ENCODE measurements at places on chromosomes 6 and 20. TPM values are rescaled to one million over a fixed set of nuclear protein-coding genes. Genes with fewer than 3 reads are reported as not detected.

The EYA2 gene
- not detected for polyA plus RNA-seq

The ADGB gene
- polyA plus RNA-seq = not detected

The TCEA2 gene
- polyA plus RNA-seq = 13.1 TPM

The UNC5CL gene
- 0.50 TPM for polyA plus RNA-seq

The FOXS1 gene
- not detected for polyA plus RNA-seq

The EYS gene
- polyA plus RNA-seq = 0.34 TPM

DNA sequence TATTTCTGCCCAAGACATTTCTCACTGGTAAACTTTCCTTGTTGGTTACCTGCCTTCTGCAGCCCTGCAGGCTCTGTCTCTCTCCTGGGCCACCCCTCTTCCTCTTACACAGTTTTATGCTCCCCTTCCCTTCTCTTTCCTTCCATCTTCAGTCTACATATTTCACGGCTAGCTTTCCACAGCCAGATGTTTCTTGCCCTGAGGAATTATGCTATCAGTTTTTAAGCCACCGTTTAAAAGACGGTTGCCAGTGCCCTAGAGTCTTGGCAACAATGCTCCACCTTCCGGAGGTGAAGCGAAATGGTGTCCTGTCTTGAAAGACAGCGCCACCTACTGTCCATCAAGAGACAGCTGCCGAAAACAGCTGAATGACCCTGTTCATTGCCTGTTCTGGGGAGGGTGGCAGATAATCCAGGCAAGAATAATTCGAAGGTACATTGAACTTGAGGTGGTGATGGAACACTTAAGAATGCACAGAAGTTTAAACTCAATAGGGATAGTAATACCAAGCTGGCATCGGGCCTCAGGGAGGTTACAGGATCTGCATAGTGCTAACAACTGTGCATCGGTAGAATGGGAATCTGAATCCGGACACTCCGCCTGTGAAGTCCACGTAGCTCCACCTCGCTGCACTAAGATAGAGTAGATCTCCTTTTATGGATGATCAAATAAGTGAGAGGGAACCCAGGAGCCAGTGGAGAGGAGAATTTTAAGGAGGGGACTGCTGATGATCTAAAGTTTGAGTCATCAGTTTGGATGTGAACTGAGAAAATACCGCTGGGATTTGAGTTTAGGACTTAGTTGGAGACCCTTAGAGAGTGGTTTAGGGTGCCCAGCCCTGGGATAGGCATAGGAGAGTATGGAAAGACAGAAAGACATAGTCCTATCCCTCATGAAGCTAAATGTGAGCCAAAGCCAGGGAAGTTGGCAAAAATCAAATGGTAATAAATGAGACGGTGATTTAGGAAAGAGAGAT is 4.8 kb upstream of the TRIM40 start:
- DNase-seq = peak; percentile 57

DNA sequence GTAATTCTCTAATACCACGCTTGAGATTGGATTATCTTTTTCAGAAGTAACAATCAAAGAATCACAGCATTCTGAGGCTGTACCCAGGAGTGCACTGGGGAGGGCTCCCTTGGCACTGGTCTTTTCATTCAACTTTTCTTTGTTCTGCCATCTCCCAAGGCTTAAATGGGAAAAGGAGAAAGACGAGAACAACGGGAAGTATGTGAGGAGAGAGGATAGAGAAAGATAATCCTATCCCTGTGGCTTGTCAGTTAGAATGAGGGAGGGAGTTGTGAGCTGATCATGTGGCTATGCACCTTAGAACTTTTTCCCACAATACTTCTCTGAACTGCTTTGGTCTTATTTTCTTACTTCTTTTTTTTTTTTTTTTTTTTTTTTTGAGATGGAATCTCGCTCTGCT is 83.1 kb downstream of the CAP2 start:
- no peak for DNase-seq

DNA sequence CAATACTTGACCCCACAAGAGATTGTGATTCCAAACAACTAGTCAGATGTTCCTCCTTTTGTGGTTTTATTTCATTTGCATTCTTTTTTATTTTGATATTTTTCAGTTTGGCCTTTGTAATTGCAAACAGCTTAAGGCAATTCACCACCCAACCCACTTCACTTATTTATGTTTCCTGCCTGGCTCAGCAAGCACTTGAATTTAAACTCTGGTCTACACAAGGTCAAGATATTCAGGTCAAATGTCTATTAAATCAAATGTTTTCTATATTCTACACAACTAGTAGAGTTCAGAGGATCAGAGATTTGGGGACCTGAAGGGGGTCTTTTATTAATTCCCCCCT is 100.1 kb downstream of the SGK1 start:
- no peak for DNase-seq

DNA sequence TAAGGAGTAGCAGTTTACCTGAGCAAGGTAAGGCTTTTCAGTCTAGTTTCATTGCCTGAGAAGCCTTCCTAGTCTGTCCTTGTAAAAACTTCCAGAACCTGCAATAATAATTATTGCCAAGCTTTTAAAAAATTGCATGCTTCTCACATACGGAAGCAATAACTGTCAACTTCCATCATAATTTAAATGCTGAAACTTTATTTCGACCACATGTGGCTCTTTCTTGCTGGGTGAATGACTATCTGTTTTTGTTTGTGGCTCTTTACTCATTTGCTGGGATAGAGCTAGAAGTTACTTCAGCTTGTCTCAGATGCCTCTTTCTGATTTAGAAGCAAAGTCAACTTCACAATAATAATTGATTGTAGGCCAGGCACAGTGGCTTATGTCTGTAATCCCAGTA is 95.9 kb upstream of the COL21A1 start:
- no peak for DNase-seq

GRCh38 chr6:2230659-2231277 is 14.6 kb downstream of the GMDS start:
- no peak for DNase-seq

GRCh38 chr6:131419702-131420101 is 153.3 kb upstream of the ARG1 start:
- DNase-seq = no peak

DNA sequence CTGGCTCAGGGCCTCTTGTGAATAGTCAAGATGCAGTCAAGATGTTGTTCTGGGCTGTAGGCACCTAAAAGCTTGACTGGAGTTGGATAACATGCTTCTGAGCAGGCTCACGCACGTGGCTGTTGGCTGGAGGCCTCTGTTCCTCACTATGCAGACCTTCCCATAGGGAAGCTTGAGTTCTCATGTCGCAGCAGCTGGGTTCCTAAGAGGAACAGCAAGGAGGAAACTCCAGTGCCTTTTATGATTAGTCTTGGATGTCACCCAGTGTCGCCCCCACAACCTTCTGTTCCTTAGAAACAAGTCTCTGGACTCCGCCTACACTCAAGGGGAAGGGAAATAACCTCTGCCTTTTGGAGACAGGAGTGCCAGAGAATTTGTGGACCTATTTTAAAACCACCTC is 210.7 kb downstream of the BCAS1 start:
- no peak for DNase-seq

DNA sequence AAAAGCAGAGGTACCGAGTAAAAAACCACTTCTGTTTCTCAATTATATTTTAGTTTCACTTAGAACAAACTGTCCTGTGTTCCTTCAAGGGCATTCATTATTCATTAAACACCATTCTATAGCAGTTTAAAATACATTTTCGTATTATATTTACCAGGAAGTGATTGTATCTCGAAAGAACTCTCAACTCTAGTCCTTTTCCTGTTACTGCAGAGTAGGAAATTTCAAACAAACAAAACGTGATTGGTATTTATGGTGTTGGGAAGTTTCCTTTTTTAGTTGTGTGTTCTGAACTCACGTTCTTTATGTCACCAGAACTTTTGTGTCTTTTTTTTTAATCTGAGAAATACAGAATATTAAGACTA is 139.5 kb upstream of the BTBD3 start:
- no peak for DNase-seq

- DNase-seq = no peak
Measured at GRCh38 chr6:163461696-163462095, 47.2 kb downstream of the QKI start.

DNA sequence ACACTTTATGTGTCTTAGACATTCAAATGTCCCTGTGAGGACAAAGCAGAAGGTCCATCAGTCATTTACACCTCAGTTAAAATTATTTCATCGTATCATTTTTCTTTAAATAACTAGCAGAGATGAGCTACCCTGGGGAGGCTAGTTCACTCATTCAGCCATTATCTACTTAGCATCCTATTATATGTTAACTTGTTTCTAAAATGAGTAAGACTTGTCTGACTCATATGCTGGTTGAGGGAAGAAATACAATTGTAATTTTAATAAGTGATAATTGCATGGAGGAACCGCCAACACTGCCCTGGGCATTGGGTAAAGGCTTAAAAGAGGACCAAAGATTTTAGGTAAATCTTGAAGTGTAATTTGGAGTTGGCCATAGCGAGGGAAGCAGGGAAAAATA is 12.4 kb upstream of the PTPRK start:
- DNase-seq = no peak

DNA sequence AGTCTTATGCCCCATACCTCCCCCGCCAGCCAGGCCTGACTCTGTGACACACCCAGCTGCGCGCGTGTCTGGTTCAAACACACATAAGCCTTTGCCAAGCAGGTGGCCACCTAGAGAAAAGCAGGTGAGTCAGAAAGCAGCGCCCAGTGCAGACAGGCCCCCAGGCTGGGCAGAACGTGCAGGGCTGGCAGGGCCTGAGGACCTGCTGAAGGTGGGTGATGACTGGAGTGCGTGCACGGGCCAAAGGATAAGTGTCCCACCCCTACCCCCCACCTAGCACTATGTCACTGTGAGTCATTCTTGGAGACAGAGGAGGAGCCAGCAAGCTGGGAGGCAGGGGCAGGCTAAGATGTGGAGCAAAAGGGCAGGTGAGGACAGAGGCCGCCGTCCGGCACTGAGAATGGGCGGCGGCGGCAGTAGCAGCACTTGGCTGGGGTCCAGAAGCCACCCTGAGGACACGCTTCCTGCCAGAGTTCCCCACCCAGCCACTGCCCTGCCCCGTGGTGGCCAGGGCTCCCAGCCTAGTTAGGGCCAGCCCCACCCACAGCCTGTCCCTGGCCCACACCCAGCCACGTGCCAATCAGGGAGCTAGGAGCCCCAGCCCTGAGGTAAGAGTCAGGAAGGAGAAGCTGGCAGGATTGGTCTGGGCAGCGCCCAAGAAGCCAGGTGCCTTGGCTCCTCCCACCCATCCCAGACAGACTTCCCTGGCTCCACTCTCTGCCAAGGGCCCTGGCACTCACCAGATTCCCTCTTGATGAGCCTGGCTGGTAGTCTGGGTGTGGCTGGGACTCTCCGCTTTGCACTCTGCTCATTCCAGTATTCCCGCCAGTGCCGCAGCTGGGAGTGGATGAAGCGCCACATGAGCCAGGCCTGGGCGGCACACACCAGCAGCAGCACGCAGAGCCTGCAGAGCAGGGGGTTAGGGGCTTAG is 72.7 kb downstream of the TRAM2 start:
- peak; percentile 98 for DNase-seq

DNA sequence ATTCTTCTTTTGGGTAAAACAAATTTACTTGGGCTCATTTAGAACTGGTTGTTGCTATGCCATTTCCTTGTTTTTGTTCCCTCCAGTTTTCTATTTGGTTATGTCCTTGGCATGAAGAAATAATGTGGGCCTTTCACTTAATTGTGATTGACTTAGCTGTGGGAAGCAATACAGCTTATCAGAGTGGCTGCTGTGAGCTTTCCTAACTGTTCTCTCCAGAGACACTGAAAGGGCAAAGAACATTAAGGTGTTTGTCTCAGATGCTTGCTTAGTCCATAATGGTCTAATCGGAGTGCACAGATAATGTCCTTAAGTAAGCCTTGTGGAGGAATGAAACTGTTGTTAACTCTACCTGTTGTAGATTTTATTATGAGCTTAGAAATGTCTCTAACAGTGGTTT is 56.6 kb downstream of the SH3BGRL2 start:
- DNase-seq = no peak

GRCh38 chr6:10101551-10102252 is 313.2 kb downstream of the TFAP2A start:
- no peak for DNase-seq

- DNase-seq = no peak
Measured at GRCh38 chr6:21665110-21665391, 71.5 kb downstream of the SOX4 start.

DNA sequence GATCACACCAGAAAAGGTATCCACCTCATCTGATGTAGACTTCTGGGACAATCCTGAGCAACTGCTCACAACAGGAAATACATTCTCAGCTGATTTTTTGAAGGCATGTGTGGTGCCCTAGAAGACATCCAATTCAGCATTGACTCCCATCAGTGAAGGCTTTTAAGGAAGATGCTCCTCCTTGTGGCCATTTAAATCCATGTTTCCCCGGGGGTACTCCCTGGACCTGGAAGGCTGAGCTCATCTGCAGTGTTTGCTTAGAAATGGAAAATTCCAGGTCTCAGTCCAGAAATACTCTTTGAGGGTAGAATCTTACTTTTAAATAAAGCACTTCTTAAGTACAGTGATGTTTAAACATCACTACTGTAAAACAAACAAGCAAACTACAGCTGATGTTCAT is 195.5 kb upstream of the PDE10A start:
- no peak for DNase-seq

GRCh38 chr6:28944412-28944865 is 20.7 kb upstream of the TRIM27 start:
- DNase-seq = no peak

DNA sequence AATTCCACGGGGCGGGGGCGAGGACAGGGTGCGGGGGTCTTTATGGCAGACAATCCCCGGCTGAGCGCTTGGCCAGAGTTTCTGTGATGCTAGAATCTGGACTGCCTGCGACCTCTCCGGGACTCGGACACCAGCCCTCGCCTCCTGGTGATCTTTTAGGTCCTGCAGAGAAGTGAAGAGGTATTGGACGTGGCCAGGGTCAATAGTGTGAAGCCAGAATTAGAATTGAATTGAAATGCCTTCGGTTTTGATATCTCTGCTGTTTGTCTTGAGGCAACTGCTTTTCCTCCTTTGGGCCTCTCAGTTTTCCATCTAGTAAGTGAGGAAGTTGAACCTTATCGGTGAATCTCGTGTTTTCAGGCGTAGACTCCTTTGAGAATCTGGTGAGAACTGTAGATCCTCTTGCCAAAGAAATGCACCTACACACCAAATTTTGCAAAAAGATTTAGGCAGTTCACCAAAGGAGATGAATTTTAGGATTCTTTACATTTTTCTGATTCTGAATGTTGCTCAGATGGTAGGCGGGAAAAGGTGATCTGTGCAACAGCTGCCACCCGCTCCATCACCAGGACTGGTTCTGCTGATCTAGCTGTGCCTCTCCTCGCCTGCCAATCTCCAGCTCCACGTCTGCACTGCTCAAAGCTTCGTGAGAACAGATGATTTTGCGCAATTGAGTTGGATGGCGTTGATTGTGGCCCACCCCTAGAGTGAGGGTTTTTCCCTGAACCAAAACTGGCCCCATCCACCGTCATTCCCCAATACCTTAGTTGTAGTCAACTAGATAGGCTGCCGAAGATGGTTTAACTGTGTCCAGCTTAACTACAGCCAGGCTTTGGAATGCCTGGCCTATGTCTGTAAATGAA is 837 bp upstream of the OSER1 start:
- DNase-seq = no peak

- DNase-seq = no peak
Measured at GRCh38 chr20:46963758-46964617, 69.3 kb downstream of the EYA2 start.

- DNase-seq = no peak
Measured at GRCh38 chr6:26414281-26414680, 12.2 kb downstream of the BTN3A1 start.

- DNase-seq = no peak
Measured at GRCh38 chr6:111503194-111503593, 20.2 kb upstream of the REV3L start.

Measured in keratinocyte (primary cell).